ENCODE measurements at places on chromosomes 13 and 19.

DNA sequence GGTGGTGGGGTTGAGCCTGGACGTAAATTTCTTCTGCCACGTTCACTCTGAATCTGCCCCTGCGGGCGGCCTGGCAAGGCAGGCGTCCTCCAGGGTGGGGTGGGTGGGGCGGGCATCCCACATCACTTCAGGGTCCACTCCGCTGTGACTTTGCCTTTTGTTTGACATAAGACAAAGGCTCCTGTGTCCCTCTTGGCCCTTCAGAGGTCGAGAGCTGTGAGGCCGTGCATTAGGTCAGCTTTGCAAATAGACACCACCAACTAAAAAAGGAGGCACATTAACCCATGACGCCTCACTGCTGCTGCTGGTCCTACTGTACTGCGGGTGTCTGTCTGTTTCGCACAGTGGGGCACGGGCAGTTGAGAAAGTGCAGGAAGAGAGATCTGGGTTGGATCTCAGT, 10.5 kb upstream of the ZNF536 start:
- no peak for DNase-seq

GRCh38 chr19:7924651-7925170, 1.2 kb downstream of the CTXN1 start:
- DNase-seq: no peak

GRCh38 chr13:39804332-39805210, 149.1 kb downstream of the COG6 start:
- no peak for DNase-seq

DNA sequence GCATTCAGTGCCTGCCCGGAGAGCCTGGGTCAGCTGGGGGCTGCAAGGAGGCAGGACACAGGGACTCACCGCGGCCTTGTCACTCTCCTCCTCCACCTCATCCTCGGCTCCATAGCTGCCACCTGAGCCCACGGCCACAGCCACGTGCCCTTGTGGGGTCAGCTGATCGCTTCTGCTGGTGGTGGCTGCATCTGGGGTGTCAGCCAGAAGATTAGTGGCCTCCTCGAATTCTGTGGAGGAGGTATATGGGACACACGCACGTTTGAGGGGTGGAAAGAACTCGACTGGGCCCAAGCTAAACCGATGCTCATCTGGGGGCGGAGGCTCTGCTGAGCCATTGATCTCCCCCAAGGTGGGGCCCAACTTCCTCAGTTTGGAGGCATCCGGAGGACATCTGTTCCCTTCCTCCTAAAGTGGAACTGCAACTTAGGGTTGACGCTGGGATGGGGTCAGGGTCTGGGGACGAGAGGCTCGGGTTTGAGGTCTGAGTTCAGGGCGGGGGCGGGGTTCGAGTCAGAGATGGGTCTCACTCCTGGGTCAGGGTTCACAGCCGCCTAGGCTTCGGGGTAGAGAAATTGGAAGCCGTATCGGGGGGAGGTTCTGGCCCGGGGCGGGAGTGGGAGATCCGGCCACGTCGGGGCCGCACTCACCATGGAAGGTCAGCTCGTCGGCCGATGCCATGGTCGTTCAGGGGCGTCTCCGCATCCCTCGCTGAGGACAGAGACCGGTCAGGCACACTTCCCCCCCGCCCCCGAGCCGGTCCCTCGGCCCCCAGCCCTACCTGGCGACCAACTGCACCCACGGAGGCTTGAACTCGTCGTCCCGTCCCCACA, 493 bp downstream of the YIPF2 start:
- no peak for DNase-seq

DNA sequence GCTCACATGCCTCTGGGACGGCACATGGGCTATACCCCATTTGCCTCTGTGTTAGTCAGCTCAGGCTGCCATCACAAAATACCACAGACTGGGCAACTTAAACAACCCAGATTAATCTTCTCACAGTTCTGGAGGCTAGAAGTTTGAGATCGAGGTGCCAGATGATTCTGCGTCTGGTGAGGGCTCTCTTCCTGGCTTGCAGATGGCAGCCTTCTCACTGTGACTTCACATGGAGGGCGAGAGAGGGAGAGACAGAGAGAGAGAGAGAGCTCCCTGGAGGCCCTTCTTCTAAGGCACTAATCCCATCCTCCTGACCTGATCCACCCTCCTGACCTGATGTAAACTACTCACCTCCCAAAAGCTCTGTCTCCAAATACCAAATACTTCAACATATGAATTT, 55.0 kb downstream of the GPR12 start:
- no peak for DNase-seq

GRCh38 chr13:59982631-59983382, 180.9 kb downstream of the DIAPH3 start:
- peak; percentile 3 for DNase-seq

GRCh38 chr13:19182536-19182935, 912 bp upstream of the TUBA3C start:
- no peak for DNase-seq

DNA sequence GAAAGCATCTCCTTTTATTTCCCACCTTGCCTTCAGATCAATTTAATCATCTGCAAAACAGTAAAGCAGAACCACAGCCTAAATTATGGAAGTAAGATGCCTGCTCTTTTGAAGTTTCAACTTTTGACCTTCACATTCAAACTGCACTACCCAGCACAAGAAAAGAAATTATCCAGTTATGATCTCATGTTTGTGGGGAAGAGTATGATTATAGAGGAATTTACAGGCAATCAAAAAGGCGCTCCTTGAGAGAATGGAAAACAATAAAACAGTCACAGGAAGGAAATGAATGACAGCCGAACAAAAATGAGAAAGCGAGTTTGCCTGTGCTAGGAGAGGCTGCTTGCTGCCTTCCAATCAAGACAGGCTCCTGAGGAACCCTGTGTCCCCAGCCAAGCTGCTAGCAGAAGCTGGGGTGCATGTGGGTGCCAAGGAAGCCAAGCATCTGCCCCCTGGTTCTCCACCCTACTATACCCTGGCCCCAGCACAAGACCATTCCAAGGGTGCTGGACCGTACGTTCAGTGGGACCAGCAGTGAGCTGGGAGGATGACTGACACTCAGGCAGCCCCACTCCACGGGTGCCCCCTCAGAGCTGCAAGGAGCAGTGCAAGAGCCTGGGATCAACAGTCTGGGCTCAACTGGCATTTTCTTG, 47.8 kb downstream of the PEPD start:
- no peak for DNase-seq

DNA sequence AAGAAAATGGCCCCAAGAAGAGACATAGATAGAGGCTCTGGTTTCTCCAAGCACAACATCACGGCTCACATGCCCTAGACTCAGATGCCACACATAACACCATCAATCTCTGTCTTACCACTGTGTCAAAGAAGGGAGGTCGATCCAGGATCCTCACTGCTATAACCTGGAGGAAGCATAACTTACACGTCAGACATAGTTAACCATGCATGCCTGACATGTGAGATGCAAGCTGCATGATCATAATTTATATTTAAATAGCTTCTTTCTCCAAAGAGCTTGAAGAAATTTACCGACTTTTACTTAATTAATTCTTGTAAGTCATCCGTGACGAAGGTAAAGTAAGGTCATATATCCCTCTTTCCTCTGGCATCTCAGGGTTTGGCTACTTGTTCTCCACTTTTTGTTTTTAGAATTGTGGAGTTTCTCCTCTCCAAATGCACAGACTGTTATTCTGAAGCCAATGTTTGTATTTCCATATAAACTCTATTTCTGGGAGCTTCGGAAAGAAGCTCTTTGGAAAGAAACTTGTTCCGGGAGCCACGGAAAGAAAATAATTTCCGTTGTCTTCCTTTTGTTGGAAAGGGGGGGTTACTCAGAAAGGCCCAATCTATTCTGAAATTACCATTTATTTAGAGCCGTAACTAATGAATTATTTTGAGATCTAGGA, 205.6 kb downstream of the LHFPL6 start:
- no peak for DNase-seq

DNA sequence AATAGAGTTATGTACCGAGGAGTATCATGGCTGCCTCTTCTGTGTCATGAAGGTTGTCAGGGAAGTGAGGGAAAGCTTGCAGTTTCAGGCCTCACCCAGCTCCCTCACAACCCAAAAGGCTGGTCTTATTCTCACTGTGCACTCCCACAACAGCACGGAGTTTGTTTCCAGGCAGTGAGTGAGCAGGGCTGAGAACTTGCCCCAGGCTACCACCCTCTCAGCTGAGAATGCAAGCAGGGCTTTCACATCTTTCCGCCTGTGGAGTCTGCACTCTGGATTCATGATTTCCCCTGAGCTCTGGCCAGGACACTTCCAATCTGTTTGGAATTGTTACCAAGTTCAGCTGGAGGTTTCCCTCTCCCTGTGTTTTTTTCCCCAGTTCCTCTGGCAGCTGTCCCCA, 2284.7 kb upstream of the PCDH20 start:
- DNase-seq: no peak

DNA sequence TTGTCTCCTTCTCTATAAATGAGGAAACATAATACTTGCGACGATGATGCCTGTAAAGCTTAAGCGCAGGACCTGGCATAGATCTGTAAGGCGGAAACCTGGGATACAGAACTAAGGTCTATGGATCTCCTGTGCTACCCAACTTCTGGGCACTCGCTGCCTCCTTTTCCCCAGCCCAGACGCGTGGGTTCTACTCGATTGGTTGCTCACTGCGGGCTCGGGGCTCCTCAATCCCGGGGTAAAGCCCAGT, 615 bp upstream of the PSMC4 start:
- no peak for DNase-seq

DNA sequence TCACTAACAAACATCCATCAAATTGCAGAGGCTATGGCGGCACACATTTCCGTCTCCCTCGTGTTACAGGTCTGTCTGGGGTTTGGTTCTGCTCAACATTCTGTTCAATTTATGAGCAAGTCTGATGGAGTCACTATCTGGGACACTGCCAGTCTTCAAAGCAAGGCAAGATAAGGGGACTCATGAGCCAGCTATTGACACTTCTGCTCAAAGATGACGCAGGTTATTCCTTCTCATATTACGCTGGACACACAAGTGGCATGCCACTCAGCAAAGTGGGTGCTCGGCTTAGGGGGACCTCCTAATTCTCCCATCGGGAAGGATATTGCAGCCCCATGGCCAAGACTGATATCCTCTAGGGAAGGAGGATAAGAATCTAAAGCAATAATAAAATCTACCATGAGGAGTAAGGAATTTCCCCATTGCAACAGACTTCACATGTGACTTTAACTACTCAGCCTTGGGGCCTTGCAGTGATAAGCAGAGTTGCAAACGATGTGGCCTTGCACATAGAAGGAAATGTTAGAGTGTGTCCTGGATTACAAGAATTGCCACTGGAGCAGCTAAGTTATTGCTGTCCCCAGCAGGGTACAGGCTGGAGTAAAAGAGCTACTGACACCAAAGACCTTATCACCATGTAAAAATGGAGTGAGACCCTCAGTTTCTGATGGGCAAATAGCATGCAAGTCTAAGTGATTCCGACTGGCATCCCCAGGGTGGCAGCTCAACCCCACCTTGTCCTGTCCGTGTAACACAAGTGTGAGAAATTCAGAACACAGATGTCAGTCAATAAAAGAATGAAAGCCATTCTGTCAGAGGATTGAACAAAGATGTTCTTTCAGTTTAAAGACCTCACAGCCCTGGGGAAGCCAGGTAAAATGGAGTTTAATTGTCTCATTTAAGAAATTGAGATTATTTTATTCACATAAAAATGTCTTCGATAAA, 306.1 kb downstream of the IRS2 start:
- DNase-seq: no peak

- DNase-seq: no peak
These were observed 501 bp downstream of the SIRT2 start for GRCh38 chr19:38898788-38899446.

DNA sequence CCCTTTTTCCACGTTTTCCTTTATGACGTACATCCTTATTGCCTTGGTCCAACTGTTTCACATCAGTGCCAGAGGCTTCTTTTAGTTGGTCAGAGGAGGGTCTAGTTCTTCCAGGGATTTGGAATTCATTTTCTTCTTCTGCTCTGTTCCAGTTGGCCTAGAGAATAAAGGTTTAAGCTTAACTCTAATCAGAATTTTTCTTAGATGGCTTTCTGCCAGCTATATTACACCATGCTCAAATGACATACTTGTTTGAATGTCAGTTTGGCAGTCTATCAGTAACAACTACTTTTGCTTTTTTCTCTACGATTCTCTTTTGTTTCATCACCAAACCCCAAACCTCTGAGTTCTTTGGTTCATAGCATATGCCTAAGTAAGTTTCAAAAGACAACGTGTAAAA, 16.8 kb downstream of the SPART start:
- no peak for DNase-seq

DNA sequence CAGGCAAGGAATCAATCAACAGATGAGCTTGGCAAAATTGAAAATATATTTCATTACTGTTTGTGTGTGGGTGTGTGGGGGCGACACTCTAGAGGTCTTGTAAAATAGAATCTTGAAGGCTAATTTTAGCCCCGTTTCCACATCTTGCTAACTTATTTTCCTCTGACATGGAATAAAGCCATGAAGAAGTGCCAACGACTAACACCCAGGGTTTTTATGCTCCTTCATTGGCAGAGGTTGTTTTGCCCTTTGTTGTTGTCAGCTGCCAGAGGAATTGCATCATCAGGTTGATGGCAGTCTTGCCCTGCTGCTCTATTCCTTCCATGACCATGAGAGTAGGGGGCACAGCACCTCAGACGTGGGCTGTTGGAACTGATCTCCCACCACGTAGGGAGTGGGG, 30.6 kb upstream of the FAM216B start:
- DNase-seq: no peak

- DNase-seq: no peak
These were observed 626.5 kb downstream of the UQCRFS1 start for GRCh38 chr19:28586474-28586873.

DNA sequence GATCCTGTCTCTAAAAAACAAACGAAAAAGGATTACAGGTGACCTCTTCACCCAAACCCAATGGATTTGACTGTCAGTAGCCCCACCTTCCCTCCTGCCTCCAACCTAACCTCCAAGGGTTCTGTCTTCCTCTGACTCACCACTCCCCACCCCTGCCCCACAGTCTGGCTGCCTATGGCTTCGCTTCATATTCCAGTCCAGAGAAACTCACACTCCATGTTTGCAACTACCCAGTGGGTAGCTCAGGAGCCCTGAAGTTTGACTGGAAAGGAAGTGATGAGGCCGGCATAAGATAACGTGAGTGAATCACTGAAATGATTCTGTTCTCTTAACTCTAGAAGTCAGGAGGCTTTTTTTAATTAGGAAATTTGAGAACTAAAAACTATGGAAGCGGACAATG, 303.9 kb downstream of the FOXO1 start:
- DNase-seq: no peak

DNA sequence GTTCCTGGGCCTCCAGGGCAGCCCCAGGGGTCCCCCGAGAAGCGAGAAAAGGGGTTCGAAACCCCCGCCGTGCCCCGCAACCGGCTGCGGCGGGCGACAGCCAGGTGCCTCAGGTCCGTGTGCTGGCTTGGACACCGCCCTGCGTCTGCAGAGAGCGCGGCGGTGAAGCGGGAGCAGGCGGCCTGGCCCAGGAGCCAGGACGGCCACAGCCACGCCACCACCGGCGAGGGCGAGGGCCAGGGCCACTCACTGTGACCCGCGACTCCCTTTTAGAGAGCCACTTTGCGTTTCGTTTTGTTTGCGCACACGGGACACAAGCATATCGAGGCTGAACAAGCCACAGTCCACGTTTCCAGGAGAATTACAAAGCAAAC, 110.4 kb downstream of the CRYL1 start:
- DNase-seq: no peak

All from Caki2 (cell line).